DMS79 (cell line): ENCODE measurements at places on chromosomes 4 and X.

DNA sequence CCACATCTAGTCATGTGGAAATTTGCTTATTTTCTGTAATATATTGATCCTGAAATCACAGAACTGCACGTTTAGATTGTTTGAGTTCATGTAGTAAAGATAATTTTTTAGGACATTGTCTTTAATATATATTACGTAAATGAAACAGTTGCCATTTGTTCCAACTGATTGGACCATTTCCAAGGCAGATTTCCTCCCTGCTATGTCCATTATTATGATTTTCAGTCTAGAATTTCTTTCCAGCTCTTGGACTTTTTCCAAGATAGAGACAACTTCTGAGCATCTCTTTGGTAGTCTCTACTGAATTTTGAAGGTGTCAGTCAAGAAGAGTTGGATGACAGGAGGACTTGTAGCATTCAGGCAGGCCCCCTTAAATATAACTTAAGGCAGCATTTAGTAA is 94.6 kb downstream of the STIM2 start:
- DNase-seq: no peak

DNA sequence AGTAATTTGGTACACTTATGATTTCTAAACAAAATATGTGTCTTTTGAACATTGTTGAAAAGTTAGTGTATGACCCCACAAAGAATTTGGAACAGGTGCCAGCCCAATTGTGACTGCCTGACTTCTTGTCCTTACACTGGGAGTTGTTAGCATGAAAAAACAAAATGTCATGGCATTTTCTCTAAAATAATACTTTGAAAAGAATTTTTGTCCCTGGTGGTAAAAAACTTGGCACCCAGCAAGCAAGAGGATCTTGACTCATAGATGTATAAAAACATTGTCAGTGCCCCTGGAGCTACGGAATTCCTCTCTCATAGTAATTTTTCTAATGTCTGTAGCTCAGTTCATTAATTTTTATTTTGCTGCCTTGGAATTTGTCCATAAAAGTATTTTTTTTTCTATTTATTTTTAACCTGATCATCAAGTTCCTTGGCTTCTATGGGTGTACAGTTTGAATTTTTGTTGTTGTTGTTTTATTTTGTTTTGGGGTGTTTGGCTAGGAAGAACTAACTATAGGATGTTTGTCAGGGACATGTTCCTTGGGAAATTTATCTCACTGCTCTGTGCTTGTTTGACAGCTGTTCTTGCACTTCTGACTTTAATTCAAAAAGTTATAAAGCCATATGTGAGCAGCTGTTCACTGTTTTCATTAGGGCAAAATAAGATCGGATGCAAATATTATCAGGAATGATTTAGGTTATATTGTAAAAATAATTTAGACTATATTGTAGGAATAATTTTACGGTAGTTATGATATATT is 95.4 kb upstream of the NUDT6 start:
- no peak for DNase-seq

GRCh38 chrX:150897421-150898320 is 797 bp downstream of the CD99L2 start:
- DNase-seq: no peak

- DNase-seq: no peak
These were observed 4.2 kb upstream of the CFP start for GRCh38 chrX:47633689-47634590.

DNA sequence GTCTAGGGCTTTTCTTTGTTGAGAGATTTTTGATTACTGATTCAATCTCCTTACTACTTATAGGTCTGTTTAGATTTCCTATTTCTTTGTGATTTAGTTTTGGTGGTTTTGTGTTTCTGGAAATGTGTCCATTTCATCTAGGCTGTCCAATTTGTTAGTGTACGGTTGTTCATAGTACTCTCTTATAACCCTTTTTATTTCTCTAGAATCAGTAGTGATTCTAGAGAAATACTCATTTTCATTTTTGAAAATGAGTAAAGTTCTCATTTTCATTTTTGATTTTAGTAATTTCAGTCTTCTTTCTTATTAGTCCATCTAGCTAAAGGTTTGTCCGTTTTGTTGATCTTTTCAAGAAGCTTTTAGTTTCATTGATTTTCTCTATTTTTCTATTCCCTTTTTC is 7.5 kb downstream of the IL13RA1 start:
- DNase-seq: no peak

DNA sequence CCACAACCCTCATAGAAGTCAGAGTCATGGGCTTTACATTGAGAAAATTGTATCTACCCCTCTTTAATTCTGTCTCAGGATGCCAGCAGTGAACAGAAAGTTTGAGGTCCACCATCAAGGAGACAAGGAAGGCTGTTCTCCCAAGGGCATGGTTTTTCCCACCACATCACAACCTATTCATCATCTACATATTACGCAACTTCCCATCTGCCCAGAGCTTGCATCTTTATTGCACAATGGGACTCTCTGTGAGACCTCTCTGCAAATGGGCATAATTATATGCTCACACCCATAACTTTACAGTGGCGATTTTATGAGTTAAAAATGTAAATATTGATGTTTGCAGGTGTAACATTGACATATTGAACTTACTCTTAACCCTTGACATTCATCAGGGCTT is 38.9 kb downstream of the PAGE2 start:
- DNase-seq: no peak

DNA sequence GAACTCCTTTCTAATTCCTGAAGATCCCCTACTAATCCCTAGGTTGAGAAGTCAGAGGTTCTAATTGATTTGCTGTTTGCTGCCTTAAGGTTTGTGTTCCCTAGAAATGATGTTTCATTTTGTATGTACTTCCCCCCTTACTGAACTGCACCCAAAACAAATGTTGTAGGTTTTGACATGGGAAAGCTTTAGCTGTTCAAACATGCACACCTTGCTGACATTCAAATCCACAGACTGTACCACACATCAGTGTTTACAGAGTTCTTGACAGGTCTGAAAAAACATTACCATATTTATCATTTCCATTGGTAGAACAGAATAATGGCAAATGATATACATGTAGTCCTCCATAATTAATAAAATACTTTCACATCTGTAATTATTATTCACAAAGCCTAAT is 18.2 kb downstream of the EGF start:
- no peak for DNase-seq
